ENCODE measurements at places on chromosomes 2 and 18.

- DNase-seq = no peak
Measured at GRCh38 chr18:14117606-14118005, 14.6 kb downstream of the ZNF519 start.

- no peak for DNase-seq
Measured at GRCh38 chr2:112918256-112918655, 7.3 kb downstream of the IL37 start.

DNA sequence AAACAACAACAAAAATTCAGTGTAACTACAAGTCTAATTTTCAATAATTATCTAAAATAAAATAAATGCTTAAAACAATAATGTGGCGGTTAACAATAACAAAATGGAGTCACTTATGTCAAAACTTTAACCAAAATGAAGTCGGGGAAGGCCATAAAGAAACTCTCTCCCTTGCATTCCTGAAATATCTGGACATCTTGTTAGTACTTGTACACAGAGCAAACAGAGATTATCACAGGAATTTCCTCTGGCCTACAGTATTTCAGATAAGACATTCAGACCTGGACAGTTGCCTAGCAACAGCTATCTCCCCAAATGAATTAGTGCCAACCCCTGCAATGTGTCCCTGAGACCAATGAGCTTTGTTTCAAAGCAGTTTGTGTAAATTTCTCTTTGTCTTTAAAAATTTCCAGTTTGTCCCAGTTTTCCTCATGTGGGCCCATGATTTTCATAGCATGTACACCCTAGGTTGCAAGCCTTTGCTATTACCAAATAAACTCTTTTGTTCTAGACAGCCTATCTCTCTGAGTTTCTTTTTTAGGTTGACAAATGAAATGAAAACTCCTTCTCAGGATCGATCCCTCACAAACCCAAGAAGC lies 68.6 kb downstream of the EXOC6B start:
- DNase-seq = no peak

GRCh38 chr18:49155410-49155809 lies 204.6 kb upstream of the SMAD7 start:
- no peak for DNase-seq

DNA sequence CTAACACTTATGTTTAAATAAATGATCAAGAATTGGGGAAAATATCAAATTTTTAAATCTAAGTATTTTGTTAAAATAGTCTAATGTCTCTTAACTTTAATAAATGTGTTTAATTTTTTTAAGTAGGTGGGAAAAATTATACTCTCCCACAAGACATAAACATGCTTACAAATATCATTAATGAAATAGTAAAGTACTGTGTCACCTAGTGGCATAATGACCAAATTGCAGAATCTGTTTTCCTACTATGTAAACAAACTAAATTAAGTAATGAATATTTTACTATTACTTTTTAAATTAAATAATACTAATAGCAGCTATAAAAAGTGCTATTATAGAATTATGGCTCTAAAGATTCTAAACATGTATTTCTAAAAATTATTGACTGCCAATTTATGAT lies 52.0 kb upstream of the CHAC2 start:
- no peak for DNase-seq

- no peak for DNase-seq
Measured at GRCh38 chr18:75049455-75049789, 159.5 kb downstream of the PTGR3 start.

- no peak for DNase-seq
Measured at GRCh38 chr2:12624905-12625598, 91.7 kb upstream of the TRIB2 start.

DNA sequence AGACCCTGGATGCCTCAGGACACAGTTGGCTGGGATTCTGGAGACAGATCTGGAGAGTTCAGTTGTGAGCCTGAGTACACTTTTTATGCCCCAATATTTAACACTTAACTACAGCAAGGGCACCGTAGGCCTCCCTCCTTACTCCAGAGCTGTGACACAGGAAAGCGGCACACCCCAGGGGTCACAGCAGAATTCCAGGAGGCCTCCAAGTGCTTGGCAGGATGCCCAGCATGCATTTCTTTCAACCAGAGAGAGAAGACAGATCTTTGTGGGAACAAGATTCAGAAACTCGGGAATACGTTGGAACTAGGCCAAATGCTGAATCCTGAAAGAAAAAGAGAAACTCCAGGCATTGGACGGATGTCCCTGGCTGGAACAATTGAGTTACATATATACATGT lies 199.2 kb upstream of the NT5C1B start:
- DNase-seq = no peak

DNA sequence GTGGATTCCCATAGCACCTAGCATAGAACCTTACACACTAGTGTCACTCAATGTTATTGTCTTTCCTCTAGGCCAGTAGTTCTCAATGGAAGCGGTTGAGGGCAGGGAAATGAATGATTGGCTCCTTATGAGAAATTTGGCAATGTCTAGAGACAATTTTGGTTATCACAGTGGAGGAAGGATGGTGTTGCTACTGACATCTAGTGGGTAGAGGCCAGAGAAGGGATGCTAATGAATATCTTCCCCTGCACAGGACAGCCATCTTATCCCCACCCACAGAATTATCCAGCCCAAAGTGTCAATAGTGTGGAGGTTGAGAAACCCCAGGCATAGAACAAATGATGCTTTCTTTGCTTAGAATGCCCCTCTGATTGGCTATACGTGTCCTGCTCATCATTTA lies 15.8 kb downstream of the C18orf63 start:
- no peak for DNase-seq

GRCh38 chr2:232476045-232476444 lies 11.6 kb downstream of the ECEL1 start:
- DNase-seq = no peak

GRCh38 chr2:148546270-148546669 lies 98.3 kb upstream of the EPC2 start:
- DNase-seq = no peak

DNA sequence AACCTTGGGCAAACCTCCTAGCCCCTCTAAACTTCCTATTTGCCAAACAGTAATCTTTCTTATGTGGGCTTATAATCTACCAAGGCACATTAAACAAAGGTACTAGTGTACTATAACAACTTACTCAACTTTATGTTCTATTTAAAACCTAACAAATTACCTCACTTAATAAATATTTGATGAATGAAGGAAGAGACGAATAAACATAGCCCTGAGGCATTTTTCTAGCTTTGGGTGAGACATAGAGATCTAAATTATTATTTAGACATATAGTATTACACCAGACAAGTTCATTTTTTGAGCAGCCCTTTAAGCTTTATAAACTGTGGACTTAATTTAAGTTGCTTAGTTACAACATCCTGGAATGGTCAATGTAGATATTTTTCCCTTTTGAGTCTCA lies 104.6 kb downstream of the UNC80 start:
- DNase-seq = no peak

GRCh38 chr2:45932278-45932975 lies 281.0 kb downstream of the PRKCE start:
- no peak for DNase-seq

DNA sequence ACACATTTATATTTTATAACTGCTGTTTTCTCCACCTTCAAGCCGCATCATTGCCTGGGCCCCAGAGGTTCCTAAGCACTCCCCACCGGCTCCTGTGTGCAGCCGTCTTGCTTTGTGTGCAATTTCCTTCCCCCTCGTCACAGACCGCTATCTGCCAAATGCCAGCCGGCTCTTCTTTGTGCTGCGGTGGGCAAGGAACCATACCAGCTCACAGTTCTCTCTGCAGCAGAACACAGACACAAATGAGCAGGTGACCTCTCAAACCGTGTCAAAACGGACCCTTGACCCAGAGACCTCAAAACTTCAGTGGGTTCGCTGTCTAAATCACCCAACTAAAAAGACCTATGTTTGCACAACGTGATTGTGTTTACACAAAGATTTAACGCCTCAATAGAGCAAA lies 58.2 kb downstream of the KLF7 start:
- no peak for DNase-seq

GRCh38 chr18:59383851-59384250 lies 24.8 kb upstream of the LMAN1 start:
- no peak for DNase-seq

DNA sequence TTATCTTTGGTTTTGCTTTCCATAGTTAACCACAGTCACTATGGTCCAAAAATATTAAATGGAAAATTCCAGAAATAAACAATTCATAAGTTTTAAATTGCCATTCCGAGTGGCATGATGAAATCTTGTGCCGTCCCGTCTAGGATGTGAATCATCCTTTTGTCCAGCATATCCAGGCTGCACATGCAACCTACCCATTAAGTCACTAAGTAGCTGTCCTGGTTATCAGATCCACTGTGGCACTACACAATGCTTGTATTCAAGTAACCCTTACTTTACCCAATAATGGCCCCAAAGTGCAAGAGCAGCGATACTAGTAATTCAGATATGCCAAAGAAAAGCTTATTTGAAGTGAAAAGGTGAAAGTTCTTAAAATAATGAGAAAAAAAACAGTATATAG lies 10.7 kb downstream of the USP34 start:
- no peak for DNase-seq

DNA sequence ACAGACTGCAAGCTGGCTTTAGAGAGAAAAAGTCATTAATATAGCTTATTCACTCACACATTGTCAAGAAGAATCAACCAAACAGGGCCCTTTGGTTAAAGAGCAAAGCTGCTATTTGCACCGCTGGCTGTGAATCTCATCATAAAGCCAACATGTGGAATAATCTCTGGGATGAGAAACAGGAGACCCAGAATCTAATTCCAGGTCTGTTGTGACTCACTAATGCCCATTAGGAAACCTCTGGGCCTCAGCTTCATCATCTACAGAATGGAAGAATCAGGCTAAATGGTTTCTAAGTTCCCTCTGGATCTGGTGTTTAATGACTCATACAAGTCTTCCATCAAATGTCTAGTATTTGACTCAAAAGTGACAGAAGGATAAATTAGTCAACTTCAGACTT lies 591.7 kb upstream of the DDX18 start:
- no peak for DNase-seq

DNA sequence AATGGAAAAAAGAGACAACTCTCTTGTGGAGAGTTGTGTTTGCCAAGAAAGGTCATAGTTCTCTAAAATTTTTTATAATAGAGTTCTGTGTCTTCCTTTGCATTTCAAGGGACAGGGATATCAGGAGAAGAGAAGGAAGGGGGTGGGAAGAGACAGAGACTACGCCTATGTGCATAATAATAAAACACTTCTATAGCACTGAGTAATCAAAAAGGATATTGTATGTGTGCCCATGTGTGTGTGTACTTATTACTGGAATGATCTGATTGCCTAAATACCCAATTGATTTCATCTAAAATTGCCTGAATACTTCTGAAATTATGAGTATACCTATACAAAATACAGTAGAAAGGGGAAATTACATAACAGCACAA lies 803.7 kb upstream of the ACVR2A start:
- no peak for DNase-seq

GRCh38 chr18:2657788-2658458 lies 2.4 kb downstream of the SMCHD1 start:
- DNase-seq = no peak

- no peak for DNase-seq
Measured at GRCh38 chr2:49490710-49491109, 336.4 kb upstream of the FSHR start.

GRCh38 chr2:145919477-145919876 lies 1399.6 kb upstream of the ZEB2 start:
- DNase-seq = no peak

GRCh38 chr18:54228364-54228763 lies 3.9 kb upstream of the MBD2 start:
- no peak for DNase-seq

GRCh38 chr18:59005262-59005661 lies 134.4 kb upstream of the SEC11C start:
- DNase-seq = no peak
